Natural killer cell treated with Interleukin-12 subunit alpha and Interleukin-12 subunit beta and Interleukin-15 and Interleukin-18, amount 100 ng/mL, for 72 hours (primary cell): ENCODE measurements at places on chromosomes 2 and 18. TPM values are rescaled to one million over a fixed set of nuclear protein-coding genes. Genes with fewer than 3 reads are reported as not detected.

Gene SCRN3
- 26.7 TPM for total RNA-seq

Gene SOX11
- not detected for total RNA-seq

Gene CHN1
- 4.1 TPM for total RNA-seq

Gene BOLL
- total RNA-seq: not detected

- H3K4me1 ChIP-seq: no peaks in the 10 kb centered on the region
- H3K36me3 ChIP-seq: no peaks in the 10 kb centered on the region
- H3K27ac ChIP-seq: no peak overlapping the region
- no peaks in the 10 kb centered on the region for H3K27me3 ChIP-seq
- DNase-seq: no peak
These were observed 92.6 kb upstream of the FAM117B start for GRCh38 chr2:202542142-202542541.

GRCh38 chr2:11446733-11447248, 19.2 kb downstream of the E2F6 start:
- H3K4me3 ChIP-seq: no peak overlapping the region
- no peak overlapping the region for H3K27ac ChIP-seq
- no peaks in the 10 kb centered on the region for H3K4me1 ChIP-seq
- peaks cover 28% of the 10 kb centered on the region for H3K36me3 ChIP-seq

DNA sequence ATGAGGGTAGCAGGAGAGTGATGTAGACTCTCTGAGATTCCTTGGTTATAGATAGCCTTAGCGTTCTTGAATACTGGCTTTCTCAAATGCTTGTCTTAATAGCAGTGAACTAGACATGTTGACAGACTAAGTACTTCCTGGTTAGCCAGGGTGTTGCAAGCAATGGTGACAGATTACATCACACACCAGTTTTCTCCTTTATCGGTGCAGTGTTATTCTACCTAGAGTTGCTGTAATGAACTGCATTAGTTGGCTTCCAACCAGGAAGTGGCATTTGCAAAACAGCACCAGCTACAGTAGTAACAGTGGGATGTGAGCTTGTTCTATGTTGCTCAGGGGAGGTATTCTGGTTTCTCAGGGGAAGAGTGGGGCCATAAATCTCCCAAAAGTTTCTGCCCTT, 582.2 kb upstream of the DDX18 start:
- DNase-seq: no peak
- no peaks in the 10 kb centered on the region for H3K36me3 ChIP-seq

- DNase-seq: no peak
- H3K36me3 ChIP-seq: no peaks in the 10 kb centered on the region
- H3K27me3 ChIP-seq: peaks cover 44% of the 10 kb centered on the region
- H3K4me3 ChIP-seq: no peak overlapping the region
These were observed 36.6 kb upstream of the SKOR2 start for GRCh38 chr18:47287911-47288585.
